ENCODE measurements at places on chromosomes 1 and 21.

DNA sequence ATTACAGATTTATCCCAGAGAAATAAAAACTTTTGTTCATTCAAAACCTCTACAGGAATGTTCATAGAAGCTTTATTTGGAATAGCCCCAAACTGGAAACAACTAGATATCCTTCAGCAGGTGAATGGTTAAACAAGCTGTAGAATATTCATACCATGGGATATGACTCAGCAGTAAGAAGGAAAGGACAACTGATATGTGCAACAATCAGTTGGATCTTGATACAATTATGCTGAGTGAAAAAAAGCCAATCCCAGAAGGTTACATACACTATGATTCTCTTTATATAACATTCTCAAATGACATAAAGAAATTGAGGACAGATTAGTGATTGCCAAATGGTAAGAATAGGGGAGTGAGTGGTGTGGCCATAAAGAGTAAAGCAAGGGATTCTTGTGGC, 376.7 kb downstream of the S1PR1 start:
- DNase-seq, result no peak

DNA sequence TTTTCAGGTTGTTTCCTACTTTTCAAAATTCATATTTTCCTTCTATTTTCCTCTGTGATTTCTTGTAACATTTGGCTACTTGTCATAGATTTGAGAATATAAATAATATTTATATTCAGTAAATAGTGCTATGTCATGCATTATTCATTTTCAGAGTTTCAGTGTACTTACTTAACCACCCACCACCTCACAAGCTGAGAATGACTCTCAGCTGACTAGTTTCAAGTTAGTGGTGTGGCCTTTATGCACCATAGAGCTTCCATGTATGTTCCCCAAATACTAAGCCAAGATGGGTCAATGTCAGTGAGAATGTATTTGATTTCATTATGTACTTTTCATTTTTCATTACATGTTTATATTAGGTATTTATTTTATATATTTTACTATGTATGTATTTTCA, 56.9 kb upstream of the RGS1 start:
- no peak for DNase-seq

DNA sequence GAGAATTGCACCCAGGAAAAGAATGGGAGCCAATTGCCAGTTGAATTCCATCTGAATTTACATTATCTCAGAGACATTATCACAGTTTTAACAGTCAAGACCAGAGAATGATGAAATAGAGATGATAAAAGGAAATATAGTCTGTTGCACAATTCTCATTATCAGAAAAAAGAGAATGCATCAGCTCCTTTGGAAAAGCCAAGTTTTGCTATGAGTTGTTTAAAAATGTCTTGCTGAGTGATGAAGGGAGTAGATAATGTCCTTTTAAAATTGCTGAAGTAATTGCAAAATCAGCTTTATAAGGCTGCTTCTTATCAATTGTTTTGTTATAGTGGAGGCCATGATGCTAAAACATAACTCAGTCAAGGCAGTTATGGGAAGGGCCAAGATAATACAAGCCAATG, 37.9 kb upstream of the EEIG2 start:
- DNase-seq, result no peak

DNA sequence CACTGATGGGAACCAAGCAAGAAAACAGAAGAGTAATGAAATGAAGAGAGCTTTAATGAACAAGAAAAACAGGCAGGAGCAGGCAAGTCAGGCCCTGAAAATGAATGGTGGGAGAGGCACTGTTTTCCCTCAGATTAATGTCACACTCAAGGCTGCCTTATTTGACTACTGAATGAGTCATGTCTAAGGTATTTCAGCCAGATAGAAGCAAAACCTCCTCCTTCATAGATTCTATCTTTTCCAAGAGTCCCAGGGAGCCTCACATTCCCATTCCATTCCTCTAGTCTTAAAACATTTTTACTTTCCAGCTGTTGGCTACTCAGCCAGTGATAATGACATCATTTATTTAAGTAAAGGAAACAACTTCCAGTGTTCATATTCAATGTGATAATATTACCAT, 228.4 kb upstream of the NRIP1 start:
- no peak for DNase-seq

- no peak for DNase-seq
Observed at GRCh38 chr1:234929369-234929768, 199.3 kb downstream of the TOMM20 start.

GRCh38 chr1:204909109-204909508, 38.4 kb downstream of the NFASC start:
- DNase-seq, result no peak

- no peak for DNase-seq
Observed at GRCh38 chr1:114588196-114588689, 6.8 kb upstream of the BCAS2 start.

GRCh38 chr1:173870252-173871075, 2.3 kb downstream of the ZBTB37 start:
- no peak for DNase-seq

DNA sequence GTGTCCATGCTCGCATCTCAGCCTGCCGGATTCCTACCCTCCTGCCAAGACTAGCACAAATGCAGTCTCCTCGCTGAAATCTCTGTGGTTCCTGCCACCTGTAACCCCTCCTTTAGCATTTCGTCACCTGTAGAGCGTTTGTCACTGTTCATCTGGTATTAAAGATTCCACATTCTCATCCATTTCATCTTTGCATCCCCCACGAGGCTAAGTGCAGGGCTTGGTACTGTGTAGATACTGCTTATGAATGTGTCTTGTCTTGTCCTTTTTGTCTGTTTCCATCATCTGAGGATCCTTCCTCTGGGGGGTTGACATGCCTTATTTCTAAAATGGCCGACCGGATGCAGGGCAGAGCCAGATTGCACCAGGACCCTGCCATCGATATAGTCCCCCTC, 53.7 kb upstream of the DNAJC6 start:
- DNase-seq, result no peak

GRCh38 chr1:209570743-209571142, 12.8 kb upstream of the CAMK1G start:
- no peak for DNase-seq

GRCh38 chr1:27108588-27108987, 46.3 kb downstream of the SLC9A1 start:
- no peak for DNase-seq

GRCh38 chr1:216459651-216460207, 36.5 kb upstream of the USH2A start:
- DNase-seq, result no peak

DNA sequence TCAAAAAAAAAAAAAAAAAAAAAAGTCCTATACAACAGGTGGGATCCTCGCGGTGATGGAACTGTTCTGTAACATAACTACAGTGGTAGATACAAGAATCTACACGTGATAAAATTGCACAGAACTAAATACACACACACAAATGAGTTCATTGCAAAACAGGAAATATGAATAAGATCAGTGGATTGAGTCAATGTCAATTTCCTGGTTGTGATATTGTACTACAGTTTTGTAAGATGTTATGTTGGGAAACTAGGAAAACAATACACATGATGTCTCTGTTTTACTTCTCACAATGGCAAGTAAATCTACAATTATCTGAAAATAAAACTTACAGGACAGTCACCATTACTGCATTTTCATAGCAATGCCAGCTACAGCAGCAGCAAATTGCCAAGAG, 59.8 kb downstream of the ITGB3BP start:
- DNase-seq, result no peak

DNA sequence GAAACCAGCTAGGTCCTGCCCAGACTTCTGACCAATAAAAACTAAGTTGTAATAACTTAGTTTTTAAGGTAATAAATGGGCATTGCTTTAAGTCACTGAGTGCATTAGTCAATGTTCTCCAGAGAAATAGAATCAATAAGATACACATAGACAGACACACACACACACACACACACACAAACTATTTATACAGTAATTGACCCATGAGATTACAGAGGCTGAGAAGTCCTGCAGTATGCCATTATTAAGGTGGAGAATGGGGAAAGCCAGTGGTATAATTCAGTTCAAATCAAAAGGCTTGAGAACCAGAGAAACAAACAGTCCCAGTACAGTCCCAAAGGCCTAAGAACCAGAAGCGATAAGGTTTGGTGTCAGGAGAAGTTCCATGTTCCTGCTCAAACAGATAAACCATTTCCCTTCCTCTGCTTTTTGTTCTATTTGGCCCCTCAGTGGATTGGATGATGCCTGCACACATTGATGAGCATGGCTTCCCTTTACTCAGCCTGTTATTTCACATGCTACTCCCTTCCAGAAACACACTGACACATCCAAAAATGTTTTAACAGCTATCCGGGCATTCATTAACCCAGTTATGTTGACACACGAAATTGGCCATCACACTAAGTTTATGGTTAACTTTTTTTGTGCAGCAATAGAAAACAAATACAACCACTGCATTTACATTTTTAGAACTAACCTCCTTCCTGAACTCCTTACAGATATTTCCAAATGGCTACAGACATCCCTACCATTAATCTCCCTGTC, 828.2 kb upstream of the NCAM2 start:
- no peak for DNase-seq

- DNase-seq, result no peak
Observed at GRCh38 chr1:61452176-61453035, 272.5 kb downstream of the TM2D1 start.

DNA sequence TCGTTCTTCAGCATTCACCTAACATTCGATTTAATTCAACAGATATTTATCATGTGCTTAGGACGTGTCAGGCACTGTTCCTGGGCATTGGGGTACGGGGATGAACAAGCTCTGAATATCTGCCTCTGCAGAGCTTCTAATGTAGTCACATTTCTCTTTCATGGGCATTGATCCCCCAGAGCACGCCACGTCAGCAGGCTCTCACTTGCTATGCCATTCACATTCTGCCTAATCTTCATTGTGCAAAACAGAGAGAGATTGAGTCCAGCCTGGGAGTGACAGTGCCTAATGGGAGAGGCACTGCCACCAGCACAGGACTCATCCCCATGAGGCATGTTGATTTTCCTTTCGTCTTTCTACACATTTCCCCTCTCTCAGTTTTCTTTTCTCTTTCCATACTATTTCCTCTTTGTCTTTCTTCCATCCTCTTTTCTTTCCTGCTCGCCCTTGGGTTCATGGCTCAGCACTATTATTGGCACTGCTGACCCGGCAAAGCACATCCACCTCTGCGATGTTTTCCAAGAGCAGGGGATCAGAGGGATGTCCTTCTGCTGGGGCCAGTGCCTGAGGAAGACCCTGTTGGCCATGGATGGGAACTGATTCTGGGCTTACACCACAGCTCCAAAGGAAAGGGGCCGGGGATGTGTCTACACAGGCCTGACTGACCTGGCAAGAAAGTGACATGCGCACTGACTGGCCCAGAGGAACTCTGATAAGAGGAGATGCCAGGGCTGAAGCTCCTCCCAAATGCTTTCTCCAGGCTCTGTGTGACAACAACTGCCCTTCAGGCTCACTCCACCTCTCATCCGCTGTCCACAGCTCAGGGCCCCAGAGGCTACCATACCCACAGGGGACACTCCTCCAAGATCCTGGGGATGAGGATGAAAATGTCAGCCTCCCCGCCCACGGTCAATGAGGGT, 195.9 kb downstream of the TOMM20 start:
- DNase-seq, result no peak

GRCh38 chr1:179867493-179868330, 9.9 kb downstream of the TOR1AIP2 start:
- DNase-seq, result peak; percentile 35

DNA sequence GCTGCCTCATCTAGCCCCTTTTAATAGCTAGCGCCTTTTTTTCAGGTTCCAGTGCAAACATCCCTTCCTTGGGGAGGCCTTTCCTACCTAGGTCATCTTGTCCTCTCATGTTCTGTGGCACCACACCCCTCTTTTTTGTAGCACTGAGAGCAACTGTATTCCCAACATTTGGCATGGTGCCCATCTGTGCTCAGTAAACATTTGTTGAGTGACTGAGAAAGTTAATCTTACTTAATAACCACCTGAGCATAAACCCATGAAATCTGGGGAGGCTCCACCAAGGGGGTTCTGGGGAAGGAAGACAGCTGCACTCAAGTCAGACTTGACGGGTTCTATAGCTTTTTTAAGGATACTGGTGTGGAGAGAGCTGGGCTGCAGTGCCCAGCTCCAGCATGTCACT, 90.0 kb downstream of the NOS1AP start:
- DNase-seq, result no peak

- DNase-seq, result no peak
Observed at GRCh38 chr1:54571803-54572541, 23.9 kb downstream of the ACOT11 start.

- no peak for DNase-seq
Observed at GRCh38 chr1:80450711-80451110, 1350.0 kb upstream of the ADGRL2 start.

GRCh38 chr1:36778740-36779139, 255.6 kb downstream of the GRIK3 start:
- DNase-seq, result no peak

GRCh38 chr1:8653878-8654277, 163.6 kb downstream of the RERE start:
- DNase-seq, result no peak

GRCh38 chr1:22925111-22925510, 47.6 kb downstream of the LACTBL1 start:
- no peak for DNase-seq

DNA sequence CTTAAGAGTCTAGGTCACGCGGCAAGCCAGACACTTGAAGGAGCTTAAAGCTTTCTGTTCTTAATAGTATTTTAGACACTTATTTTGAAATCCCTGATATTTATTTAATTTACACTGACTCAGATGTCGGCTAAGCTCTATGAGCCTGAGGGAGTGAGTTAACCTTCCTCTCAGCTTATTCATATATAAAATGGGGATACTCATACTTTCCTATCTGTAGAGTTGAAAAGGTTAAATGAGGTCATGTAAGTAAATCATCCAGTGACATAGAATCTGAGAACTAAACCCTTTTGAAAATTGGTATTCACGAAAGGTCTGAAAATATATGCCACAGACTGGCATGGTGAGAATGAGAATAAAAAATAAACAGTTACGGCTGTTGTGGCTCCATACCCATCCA, 1.4 kb upstream of the GPR161 start:
- no peak for DNase-seq

GRCh38 chr1:27152829-27153548, 1.9 kb downstream of the SLC9A1 start:
- no peak for DNase-seq

- DNase-seq, result no peak
Observed at GRCh38 chr1:187894349-187894748, 1065.6 kb downstream of the PLA2G4A start.

DNA sequence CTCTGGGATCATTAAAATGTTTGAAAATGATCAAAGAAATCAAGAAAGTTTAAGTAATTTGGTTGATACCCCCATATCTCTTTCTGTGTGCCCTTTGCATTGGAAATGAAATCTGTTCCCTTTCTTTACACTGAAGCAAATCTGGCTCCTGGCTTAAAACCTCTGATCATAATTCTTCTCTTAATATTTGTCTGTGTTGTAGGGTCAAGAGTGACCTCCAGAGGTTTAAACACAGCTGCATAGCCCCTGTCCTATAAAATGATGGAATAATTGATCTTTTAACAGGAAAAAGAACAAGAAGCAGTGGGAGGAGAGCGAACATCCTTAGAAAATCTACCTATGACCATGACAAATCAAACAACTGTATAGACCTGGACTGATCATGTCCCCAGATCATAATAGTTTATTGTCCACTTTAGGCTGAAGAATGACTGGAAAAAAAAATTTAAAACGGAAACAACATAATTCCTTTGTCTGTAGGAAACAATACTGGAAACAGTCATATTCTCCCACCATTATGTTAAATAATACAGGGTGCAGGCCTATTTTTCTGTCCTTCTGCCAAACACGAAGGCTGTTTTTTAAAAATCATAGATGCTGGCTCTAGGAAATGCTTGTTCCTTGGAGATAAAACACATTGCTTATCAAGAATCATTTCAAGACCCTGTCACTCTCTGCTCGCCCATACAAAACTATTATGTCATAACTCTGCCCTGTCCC, 184.3 kb downstream of the NEGR1 start:
- DNase-seq, result no peak

- DNase-seq, result no peak
Observed at GRCh38 chr1:959731-960362, 537 bp upstream of the KLHL17 start.
